ENCODE measurements at places on chromosomes 16 and 17.
A peak's percentile ranks its signal among the peaks of the same experiment; 100 is the strongest.

DNA sequence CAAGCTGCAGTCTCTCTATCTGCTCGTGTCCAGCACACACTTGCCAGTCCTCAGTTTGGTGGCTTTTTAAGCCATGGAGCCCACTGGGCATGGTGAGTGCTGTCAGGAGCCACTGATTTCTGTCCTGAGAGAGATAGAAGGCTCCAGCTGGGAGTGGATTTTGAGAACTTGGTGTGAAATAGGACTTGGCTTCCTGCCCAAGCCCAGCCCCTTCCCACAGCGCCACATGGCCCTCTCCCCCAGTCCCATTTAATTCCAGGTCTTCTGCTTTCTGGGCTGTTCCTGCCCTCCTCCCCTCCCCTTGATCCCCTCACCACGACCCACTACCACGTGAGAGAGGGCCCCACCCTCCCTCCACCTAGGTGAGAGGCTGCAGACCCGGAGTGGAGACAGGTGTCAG lies 14.4 kb upstream of the ABCC3 start:
- no peak for DNase-seq

- no peak for DNase-seq
Observed at GRCh38 chr17:74012465-74012864, 191.0 kb upstream of the RPL38 start.

GRCh38 chr17:37068266-37068665 lies 119.5 kb downstream of the AATF start:
- no peak for DNase-seq

DNA sequence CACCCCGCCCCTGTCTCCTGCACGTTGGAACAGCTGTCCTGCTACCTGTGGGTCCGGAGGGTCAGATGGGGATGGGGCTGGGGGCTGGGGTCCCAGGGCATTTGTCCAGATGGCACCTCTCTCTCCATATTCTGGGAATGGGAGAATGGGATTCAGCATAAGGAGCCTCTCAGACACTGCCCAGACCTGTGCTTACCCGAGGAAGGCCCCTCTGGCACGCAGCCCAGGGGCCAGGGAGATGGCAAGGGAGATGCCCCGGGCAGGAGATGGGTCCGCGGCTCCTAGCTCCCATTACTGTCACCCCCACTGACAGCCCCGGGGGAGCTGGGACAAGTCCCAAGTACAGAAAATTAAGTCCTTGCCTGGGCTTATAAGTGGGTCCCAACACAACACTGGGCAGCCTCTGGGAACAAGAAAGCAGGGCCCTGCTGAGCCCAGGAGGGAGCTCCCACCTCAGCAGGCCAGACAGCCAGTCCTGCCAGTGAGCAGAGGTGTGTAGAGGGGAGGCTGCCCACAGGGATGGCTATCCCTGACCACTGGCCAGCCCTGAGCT lies 1.8 kb downstream of the VASN start:
- no peak for DNase-seq

- DNase-seq: no peak
Observed at GRCh38 chr16:49513040-49513439, 139.4 kb downstream of the C16orf78 start.

DNA sequence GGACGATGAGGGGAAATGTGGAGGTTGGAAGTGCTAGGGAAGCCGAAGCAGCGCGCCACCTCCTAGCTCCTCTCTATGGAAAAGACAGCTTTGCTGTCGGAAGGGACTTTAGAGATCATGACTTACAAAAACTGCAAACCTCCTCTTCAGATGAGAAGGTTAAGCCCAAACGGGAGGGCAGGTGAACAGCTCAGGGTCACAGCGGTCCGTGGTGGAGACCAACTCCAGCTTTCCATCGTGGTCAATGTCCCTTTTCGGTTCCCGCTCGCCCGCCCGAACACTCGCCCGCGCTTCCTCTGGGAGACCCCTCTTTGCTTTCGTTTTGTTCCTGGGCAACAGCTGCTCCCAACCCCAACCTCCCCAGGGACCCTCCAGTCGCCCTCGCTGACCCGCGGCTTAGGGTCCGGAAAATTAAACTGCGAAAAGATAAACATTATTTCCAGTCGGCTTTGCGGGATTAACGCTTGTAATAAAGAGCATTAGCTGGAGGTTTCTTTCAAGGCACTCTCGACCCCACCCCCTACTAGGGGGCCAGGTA lies 7.7 kb downstream of the IRX6 start:
- DNase-seq: no peak

DNA sequence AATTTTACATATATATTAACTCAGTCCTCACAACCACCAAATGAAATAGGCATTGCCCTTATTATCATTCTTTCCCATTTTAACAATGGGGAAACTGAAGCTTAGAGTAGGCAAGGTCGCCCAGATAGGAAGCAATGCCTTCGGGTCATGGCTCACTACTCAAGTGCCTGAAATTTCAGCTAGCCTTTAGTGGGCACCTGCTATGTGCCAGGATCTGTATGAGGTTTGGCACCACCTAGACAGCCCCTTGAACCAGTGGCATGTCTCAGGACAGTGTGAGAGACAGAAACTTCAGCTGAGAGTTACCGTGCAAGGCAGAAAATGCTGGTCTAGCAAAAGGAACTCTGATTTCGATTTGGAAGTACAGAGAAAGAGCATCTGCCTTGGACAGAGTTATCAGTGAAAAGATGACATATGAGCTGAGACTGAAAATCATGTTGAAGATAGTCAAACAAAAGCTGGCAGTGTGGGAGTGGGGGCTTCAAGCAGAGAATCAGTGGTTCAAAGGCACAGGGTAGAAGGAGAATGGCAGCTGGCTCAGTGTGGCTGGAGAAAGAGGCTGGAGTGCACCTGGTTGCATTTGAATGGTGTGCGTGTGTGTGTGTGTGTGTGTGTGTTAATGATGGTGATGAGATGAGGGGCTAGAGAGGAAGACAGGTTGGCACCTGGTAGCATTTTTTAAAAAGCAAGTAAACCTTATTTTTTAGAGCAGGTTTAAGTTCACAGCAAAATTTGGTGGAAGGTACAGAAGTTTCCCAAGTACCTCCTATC lies 29.1 kb downstream of the CDH13 start:
- DNase-seq: no peak

DNA sequence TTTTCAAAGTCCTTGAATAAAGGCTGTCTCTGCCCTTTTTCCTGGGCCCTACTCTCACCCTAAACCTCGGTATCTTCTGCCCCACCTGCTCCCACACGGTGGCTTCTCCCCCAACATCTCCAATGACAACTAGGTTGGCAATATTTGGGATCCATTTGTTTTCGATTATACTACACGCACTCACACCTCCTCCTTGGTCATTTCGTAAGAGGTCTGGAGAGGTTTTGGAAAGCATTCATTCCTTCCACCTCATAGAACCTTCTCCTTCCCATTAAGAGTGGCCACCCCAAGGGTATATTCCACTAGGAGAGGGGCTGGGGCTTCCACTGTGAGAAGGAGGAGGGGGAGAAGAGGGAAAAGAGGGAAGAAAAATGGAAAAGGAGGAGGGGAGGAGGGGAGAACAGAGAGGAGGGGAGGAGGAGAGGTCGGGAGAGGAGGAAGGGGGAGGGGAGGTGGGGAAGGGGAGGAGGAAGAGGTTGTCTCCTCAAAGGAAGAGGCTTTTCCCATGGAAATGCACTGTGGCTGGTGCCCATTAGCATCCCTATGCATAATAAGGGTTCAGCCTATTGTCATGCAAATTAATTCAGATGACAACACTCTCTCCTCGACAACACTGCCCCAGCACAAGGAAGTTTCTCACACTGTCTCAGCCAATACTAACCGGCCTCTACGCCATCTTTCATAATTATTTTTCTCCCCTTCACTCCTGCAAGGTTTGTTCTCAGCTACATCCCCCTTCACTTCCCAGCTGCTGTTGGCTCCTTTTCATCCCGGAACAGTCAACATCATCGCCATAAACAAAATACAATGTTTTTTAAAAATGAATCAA lies 30.0 kb downstream of the SOX9 start:
- DNase-seq: no peak

- no peak for DNase-seq
Observed at GRCh38 chr16:49498264-49498663, 124.7 kb downstream of the C16orf78 start.

- DNase-seq: no peak
Observed at GRCh38 chr17:14434506-14434905, 133.6 kb downstream of the HS3ST3B1 start.

GRCh38 chr17:18921485-18921884 lies 30.5 kb upstream of the SLC5A10 start:
- DNase-seq: no peak

DNA sequence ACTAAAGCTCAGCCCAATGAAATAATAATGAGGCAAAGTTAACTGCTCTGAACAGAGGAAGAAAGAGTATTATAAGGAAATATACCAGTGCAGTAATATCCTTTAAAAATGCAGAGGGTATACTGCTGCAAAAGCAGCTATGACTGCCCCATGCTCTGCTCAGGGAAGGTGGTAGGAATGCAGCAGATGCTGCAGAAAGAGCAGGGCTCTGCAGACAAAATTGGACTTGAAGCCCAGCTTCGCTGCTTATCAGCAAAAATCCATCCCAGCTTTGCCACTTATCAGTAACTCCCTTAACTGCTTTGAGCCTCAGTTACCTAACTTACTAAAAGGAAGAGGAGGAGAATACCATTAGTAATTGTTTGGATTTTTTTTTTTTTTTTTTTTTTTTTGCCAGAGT lies 533.8 kb upstream of the CDH5 start:
- DNase-seq: no peak

GRCh38 chr17:33986088-33986487 lies 269.0 kb upstream of the CCL2 start:
- DNase-seq: no peak

DNA sequence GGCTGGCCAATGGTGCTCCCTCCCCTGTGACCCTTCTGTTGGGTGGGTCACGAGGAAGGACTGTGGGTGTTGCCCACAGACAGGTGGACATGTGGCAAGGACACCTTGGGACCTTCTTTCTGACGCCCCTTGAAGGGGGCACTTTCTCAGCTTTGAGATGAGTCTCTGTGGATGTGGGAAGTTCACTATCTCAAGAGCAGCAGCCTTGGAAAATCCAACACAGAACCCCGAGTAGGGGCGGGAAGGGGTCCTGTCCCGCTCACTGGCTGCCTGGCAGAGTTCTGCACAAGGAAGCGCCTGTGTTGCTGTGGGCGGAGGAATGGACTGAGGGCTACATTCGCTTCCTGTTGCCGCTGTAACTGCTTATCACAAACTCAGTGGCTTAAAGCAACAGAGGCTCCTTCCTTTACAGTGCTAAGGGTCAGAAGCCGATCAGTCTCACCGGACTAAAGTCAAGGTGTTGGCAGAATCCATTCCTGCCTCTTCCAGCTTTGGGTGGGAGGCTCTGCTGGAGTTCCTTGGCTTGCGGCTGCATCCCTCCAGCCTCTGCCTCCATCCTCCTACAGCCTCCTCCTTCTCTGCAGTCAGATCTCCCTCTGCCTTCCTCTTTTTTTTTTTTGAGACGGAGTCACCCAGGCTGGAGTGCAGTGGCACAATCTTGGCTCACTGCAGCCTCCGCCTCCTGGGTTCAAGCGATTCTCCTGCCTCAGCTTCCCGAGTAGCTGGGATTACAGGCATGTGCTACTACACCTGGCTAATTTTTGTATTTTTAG lies 305.2 kb downstream of the SEC14L1 start:
- DNase-seq: peak; percentile 61

DNA sequence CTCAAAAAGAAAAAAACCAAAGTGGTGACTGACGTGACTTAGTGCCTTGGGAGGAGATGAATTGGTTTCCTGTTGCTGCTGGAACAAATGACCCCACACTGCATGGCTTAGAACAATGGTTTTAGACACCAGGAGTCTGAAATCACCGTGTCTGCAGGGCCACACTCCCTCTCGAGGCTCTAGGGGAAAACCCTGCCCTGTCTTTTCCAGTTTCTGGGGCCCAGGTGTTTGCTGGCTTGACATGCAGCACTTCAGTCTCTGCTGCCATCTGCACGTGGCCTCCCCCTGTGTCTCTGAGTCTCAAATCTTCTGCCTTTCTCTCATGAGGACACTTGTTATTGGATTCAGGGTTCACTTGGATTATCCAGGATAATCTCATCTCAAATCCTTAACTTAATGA lies 323.8 kb upstream of the TNRC6C start:
- no peak for DNase-seq

DNA sequence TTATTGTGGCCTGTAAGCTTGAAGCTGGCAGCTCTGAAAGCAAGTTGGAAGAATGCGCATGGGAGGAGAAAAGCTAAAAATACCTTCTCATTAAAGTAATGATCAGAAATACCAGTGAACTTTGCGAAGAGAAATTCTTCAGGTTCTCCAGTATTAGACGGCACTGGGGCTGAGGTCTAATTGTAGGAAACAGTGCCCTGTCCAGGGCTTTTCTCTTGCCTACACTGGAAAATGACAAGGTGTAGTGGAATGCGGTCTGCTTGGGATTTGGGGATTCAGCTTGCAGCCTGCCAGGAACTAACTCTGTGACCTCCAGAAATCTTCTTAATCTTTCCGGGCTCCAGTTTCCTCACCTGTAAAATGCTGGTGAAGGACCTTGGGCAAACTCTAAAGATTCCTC lies 53.3 kb upstream of the KCNJ16 start:
- DNase-seq: no peak

- peak; percentile 75 for DNase-seq
Observed at GRCh38 chr17:40560592-40561293, 4.5 kb downstream of the CCR7 start.

GRCh38 chr17:61136296-61136695 lies 263.3 kb upstream of the TBX2 start:
- no peak for DNase-seq

GRCh38 chr16:4859190-4859899 lies 12.1 kb downstream of the UBN1 start:
- DNase-seq: peak; percentile 58

- DNase-seq: no peak
Observed at GRCh38 chr16:89737341-89738071, 16.2 kb downstream of the ZNF276 start.

DNA sequence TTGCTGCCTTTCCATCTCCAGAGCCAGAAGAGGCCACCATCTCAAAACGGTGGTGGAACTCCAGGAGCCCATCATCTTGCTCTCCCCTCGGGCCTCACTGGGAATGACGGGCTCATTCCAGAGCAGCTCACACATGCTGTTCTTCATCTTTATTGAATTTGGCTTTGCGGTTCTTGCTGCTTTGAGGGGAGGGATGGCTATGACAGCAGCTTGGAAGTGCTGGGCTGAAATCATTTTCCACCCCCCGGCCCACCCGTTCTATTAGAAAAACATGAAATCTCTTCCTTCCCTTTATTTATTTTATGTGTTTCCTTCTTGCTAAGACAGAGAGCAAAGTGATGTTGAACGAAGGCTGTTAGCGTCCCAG lies 149.8 kb upstream of the RPL38 start:
- no peak for DNase-seq

- no peak for DNase-seq
Observed at GRCh38 chr16:10579575-10579964, 828 bp downstream of the EMP2 start.

DNA sequence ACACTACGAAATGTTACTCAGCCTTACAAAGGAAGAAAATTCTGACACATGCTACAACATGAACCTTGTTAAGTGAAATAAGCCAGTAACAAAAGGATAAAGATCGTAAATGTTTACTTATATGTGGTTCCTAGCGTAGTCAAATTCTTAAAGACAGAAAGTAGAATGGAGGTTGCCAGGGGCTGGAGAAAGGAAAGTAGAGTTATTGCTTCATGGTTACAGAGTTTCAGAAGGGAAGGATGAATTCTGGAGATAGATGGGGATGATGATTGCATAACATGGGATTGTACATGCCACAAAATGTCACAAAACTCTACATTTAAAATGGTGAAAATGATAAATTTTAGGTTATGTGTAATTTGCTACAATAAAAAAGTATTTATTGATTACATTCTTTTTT lies 103.8 kb downstream of the CHD9NB start:
- DNase-seq: no peak

Data from SW480 (cell line).